ENCODE measurements at places on chromosomes 6 and 20.

DNA sequence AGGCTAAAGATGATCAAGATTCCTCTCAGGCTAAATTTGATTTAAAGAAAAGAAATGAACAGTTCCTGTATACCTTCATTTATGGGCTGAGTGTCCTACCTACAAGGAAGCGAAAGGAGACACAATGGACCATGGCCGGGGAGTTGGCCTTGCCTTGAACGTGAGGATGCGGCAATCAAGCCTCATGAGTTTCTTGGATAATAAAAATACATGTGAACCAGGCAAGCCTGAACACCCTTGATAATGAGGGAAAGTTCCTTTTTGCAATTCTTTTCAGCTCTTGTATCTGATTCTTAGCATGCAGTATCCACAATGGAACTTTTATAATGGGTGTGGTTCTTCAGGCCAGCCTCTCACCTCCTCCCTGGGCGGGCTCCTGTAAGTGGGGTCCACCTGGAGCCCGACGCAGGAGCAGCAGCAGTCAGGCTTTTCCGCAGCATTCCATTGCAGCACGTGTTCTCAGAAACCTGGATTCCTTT is 83.8 kb downstream of the RNASET2 start:
- peaks cover 8% of the 10 kb centered on the region for H3K27me3 ChIP-seq
- no peaks in the 10 kb centered on the region for H3K36me3 ChIP-seq
- H3K27ac ChIP-seq = no peak overlapping the region
- DNase-seq = no peak

GRCh38 chr6:88763160-88763559 is 200.3 kb downstream of the RNGTT start:
- H3K4me1 ChIP-seq = peaks cover 18% of the 10 kb centered on the region
- no peak for DNase-seq
- H3K36me3 ChIP-seq = no peaks in the 10 kb centered on the region
- H3K27me3 ChIP-seq = no peaks in the 10 kb centered on the region

- no peaks in the 10 kb centered on the region for H3K4me1 ChIP-seq
- no peak for DNase-seq
- H3K27ac ChIP-seq = no peak overlapping the region
Observed at GRCh38 chr6:48584846-48585245, 473.8 kb upstream of the PTCHD4 start.

DNA sequence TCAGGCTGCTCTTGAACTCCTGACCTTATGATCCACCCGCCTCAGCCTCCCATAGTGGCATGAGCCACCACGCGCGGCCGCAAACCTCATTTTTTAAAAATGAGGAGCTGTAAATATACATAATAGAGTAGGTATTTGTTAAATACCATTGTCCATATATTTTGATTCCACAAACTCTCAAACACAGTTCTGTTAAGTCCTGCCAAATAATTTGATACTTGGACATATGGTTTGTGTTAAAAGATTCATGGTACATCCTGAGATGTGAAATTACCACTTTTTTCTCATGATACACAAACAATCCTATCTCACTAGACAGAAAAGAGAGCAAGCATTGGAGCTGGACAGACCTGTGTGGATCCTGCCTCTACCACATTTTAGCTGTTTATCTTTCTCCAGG is 334.1 kb upstream of the KCNQ5 start:
- DNase-seq = no peak
- H3K27ac ChIP-seq = no peak overlapping the region
- peaks cover 28% of the 10 kb centered on the region for H3K4me1 ChIP-seq
- no peaks in the 10 kb centered on the region for H3K36me3 ChIP-seq
- no peak overlapping the region for H3K4me3 ChIP-seq

- H3K27ac ChIP-seq = peak overlapping the region; percentile 99
- no peaks in the 10 kb centered on the region for H3K36me3 ChIP-seq
- peaks cover 83% of the 10 kb centered on the region for H3K4me1 ChIP-seq
- H3K4me3 ChIP-seq = peak overlapping the region; percentile 84
- DNase-seq = peak; percentile 94
- no peaks in the 10 kb centered on the region for H3K27me3 ChIP-seq
Observed at GRCh38 chr6:11609324-11610071, 71.9 kb downstream of the TMEM170B start.

DNA sequence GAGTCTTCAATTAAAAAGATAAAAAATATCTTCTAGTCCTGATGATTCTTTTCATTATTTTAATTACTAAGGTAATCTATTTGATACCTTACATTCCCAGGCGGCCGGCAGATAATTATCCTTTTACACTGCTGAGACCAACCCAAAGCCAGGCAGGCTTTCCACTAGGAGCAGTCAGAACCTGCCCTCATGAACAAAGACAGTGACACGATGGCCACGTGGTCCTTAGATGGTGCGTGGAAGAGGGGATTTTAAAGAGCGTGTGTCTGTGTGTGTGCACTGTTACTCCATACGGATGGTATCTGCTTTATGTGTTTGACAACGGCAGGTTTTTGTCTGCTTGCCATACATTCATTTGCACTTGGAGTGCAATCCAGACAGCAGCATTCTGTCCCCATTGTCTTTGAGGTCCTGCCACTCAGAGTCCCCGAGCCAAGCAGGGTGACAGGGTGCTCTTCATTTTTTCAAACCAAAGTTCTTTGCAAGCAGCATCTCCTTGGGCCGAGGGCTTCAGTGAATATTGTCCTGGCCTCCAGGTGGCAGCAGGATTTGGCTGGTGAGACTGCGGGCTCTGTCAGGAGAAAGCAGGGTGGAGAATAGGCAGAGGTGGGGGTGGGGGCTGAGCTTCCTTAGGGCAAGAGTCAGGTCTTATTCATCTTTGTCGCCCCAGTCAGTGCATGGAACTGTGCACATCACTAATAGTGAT is 260.5 kb downstream of the NRN1 start:
- no peaks in the 10 kb centered on the region for H3K36me3 ChIP-seq
- DNase-seq = no peak
- no peak overlapping the region for H3K27ac ChIP-seq
- no peak overlapping the region for H3K4me3 ChIP-seq

- no peaks in the 10 kb centered on the region for H3K27me3 ChIP-seq
- H3K4me1 ChIP-seq = no peaks in the 10 kb centered on the region
Observed at GRCh38 chr20:53104884-53105283, 132.7 kb downstream of the TSHZ2 start.

- no peak overlapping the region for H3K4me3 ChIP-seq
- H3K36me3 ChIP-seq = peaks cover 31% of the 10 kb centered on the region
- no peak for DNase-seq
- H3K27ac ChIP-seq = no peak overlapping the region
- H3K27me3 ChIP-seq = peaks cover under 1% of the 10 kb centered on the region
- peaks cover 39% of the 10 kb centered on the region for H3K4me1 ChIP-seq
Observed at GRCh38 chr20:50567860-50568548, 57.8 kb downstream of the PTPN1 start.

- H3K4me3 ChIP-seq = peak overlapping the region; percentile 63
- H3K4me1 ChIP-seq = peaks cover 23% of the 10 kb centered on the region
- DNase-seq = peak; percentile 18
- H3K27me3 ChIP-seq = no peaks in the 10 kb centered on the region
Observed at GRCh38 chr6:79570129-79571029, 33.1 kb upstream of the LCA5 start.

GRCh38 chr6:11732036-11732631 is 46.5 kb downstream of the ADTRP start:
- peaks cover 6% of the 10 kb centered on the region for H3K27me3 ChIP-seq
- no peak for DNase-seq
- no peak overlapping the region for H3K27ac ChIP-seq
- no peaks in the 10 kb centered on the region for H3K4me1 ChIP-seq

GRCh38 chr6:1991332-1991878 is 254.0 kb downstream of the GMDS start:
- DNase-seq = no peak
- H3K36me3 ChIP-seq = no peaks in the 10 kb centered on the region
- peaks cover 38% of the 10 kb centered on the region for H3K4me1 ChIP-seq
- no peak overlapping the region for H3K27ac ChIP-seq

DNA sequence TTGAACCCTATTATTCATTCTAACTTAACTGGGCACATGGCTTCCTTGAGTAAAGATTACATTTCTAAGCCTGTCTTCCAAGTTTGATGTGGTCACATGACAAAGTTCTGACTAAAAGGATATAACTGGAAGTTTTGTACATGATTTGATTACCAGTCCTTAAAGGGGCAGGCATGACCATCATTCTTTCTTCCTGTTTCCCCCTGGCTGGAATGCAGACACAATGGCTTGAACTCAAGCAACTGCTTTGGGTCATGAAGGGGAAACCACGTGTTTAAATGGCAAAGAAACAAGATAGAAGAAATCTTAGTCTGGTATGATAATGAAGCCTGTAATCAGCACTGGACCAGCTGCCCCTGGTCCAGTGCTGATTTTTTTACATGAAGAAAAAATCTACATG is 15.6 kb upstream of the SHLD1 start:
- H3K4me3 ChIP-seq = no peak overlapping the region
- no peak overlapping the region for H3K27ac ChIP-seq
- peaks cover 12% of the 10 kb centered on the region for H3K4me1 ChIP-seq
- H3K27me3 ChIP-seq = peaks cover 28% of the 10 kb centered on the region

GRCh38 chr6:4979426-4979825 is 24.4 kb downstream of the RPP40 start:
- DNase-seq = no peak
- H3K36me3 ChIP-seq = peaks cover 16% of the 10 kb centered on the region
- no peak overlapping the region for H3K4me3 ChIP-seq
- H3K27me3 ChIP-seq = peaks cover 1% of the 10 kb centered on the region

GRCh38 chr6:11398451-11399326 is 138.9 kb upstream of the TMEM170B start:
- no peak overlapping the region for H3K4me3 ChIP-seq
- peaks cover 11% of the 10 kb centered on the region for H3K4me1 ChIP-seq
- no peak for DNase-seq
- H3K27ac ChIP-seq = no peak overlapping the region
- H3K36me3 ChIP-seq = no peaks in the 10 kb centered on the region
- peaks cover 16% of the 10 kb centered on the region for H3K27me3 ChIP-seq

DNA sequence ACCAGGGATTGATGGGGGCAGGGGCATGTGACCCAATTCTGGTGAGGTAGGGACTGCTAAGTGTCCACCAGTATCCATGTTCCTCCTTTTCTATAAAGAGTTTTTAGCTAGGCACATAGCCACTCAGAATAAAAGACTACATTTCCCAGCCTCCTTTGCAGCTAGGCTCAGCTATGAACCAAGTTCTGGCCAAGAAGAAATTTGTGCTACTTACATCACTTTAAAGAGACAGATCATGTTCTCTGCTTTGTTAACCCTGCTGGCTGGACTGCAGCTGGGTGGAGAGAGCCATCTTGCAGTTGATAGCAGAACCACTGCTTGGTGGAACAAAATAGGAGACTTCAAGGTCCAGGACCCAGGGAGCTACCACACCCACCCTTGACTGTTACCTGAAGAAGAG is 5.3 kb upstream of the CCM2L start:
- H3K36me3 ChIP-seq = no peaks in the 10 kb centered on the region
- DNase-seq = peak; percentile 58

DNA sequence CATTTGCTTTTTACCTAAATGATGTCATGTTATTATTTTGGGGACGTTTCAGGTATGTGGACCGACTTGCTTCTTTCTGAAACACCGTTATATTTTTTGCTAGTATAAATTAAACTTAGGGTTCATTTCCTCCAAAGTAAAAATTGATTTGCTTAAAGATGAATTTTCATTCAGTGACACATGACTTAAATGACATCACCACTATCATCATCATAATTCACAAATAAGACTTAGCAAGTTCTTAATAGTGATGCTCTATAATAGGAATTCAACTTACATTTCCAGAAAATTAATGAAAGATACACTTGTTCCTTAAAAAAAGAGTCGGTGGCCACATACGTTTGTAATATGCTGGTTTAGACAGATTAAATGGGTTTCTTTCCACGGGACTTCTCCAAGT is 9.3 kb downstream of the IRF4 start:
- H3K4me1 ChIP-seq = no peaks in the 10 kb centered on the region
- H3K27me3 ChIP-seq = peaks cover 17% of the 10 kb centered on the region
- H3K4me3 ChIP-seq = no peak overlapping the region
- no peak overlapping the region for H3K27ac ChIP-seq
- H3K36me3 ChIP-seq = peaks cover 9% of the 10 kb centered on the region
- no peak for DNase-seq

DNA sequence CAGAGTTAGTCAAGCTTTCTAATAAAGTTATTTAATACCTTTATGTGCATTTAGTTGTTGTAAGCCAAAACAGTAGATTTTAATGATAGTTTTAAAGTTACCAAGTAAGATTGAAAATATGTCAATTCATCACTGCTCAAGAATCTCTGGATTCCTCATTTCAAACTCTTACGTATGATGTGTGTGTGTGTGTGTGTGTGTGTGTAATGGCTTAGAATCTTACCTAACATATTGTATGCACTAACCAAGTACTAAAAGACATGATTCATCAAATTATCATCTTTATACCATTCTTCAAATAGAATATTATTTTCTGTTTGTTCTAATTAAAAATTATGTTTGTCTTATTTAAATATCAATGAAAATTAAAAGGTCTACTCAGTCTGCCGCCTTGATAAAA is 41.5 kb upstream of the ZNF337 start:
- peaks cover 5% of the 10 kb centered on the region for H3K36me3 ChIP-seq
- no peaks in the 10 kb centered on the region for H3K27me3 ChIP-seq
- no peak overlapping the region for H3K27ac ChIP-seq
- H3K4me3 ChIP-seq = no peak overlapping the region

- H3K27ac ChIP-seq = no peak overlapping the region
- DNase-seq = no peak
- peaks cover 9% of the 10 kb centered on the region for H3K4me1 ChIP-seq
- no peak overlapping the region for H3K4me3 ChIP-seq
- H3K36me3 ChIP-seq = no peaks in the 10 kb centered on the region
Observed at GRCh38 chr20:43185901-43186300, 3.8 kb downstream of the PTPRT start.

GRCh38 chr20:54122681-54123586 is 50.9 kb downstream of the CYP24A1 start:
- H3K27me3 ChIP-seq = no peaks in the 10 kb centered on the region
- peaks cover 42% of the 10 kb centered on the region for H3K4me1 ChIP-seq
- H3K36me3 ChIP-seq = no peaks in the 10 kb centered on the region

DNA sequence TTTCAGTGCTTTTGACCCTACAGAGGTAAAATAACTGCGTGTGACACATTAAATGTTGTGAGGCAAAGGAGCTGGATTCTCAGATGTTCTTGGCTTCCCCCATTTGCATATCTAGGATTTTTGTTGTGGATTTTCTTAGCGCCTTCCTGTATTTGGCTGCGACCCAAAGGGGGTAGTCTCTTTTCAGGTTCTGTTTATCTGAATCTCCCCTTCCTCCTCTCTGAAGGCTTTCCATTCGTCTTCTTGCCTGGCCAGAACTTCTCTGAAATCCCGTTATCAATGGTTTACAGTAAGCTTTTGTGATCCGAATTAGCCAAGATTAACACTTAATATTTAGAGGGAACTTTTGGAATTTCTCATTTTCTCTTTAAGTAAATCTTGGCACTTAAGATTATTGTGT is 60.8 kb downstream of the ADGRB3 start:
- no peak overlapping the region for H3K27ac ChIP-seq
- no peaks in the 10 kb centered on the region for H3K36me3 ChIP-seq
- no peaks in the 10 kb centered on the region for H3K4me1 ChIP-seq
- DNase-seq = no peak

- peaks cover 20% of the 10 kb centered on the region for H3K4me1 ChIP-seq
- H3K27me3 ChIP-seq = no peaks in the 10 kb centered on the region
- no peak overlapping the region for H3K27ac ChIP-seq
- H3K36me3 ChIP-seq = peaks cover 22% of the 10 kb centered on the region
Observed at GRCh38 chr6:157964100-157964499, 17.6 kb upstream of the SYNJ2 start.

- no peaks in the 10 kb centered on the region for H3K36me3 ChIP-seq
- no peak for DNase-seq
- no peak overlapping the region for H3K27ac ChIP-seq
Observed at GRCh38 chr20:51800060-51800871, 2.1 kb downstream of the SALL4 start.

- peak within 1 kb of the TSS; percentile 65 for H3K4me3 ChIP-seq
- no peak within 1 kb of the TSS for H3K27ac ChIP-seq
- no peaks in the 10 kb centered on the region for H3K36me3 ChIP-seq
- no peak for DNase-seq
- H3K27me3 ChIP-seq = peaks cover 43% of the 10 kb centered on the region
- peaks cover 14% of the 10 kb centered on the region for H3K4me1 ChIP-seq
Observed at GRCh38 chr6:111087106-111087835, at the start of gene SLC16A10. TSS of gene SLC16A10 (plus strand) at chr6:111087503. CDS start at chr6:111087753, 250 bp downstream.

All from HFFc6 (cell line).